ENCODE measurements at places on chromosomes 13 and 19.

- no peak for DNase-seq
Measured at GRCh38 chr13:109371066-109371465, 415.3 kb downstream of the IRS2 start.

DNA sequence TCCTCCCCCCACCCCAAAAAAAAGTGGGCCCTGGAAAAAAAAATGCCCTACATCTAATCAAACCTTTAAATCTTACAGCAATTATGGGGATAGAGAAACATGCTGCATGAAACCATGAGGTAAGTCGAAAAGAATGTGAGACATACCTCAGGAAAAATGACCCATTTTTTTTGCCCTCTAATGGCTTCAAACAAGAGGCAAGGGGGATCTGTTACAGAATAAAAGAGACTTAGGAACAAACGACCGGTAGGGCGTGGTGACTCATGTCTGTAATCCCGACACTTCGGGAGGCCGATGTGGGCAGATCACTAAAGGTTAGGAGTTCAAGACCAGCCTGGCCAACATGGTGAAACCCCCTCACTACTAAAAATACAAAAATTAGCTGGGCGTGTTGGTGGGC, 8.4 kb downstream of the RGL3 start:
- DNase-seq = no peak

- no peak for DNase-seq
Measured at GRCh38 chr13:109100705-109101304, 471.4 kb downstream of the MYO16 start.

DNA sequence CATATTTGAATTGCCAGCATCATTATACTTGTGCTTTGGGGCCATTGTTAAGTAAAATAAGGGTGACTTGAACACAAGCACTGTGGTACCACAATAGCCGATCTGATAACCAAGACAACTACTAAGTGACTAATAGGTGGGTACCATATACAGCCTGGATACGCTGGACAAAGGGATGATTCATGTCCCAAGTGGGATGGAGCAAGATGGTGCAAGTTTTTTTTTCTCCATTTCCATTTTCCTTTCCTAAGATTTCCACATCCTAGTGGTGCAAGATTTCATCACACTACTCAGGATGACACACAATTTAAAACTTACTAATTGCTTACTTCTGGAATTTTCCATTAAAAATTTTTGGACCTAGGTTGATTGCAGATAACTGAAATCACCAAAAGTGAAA, 15.1 kb downstream of the BRCA2 start:
- DNase-seq = no peak

DNA sequence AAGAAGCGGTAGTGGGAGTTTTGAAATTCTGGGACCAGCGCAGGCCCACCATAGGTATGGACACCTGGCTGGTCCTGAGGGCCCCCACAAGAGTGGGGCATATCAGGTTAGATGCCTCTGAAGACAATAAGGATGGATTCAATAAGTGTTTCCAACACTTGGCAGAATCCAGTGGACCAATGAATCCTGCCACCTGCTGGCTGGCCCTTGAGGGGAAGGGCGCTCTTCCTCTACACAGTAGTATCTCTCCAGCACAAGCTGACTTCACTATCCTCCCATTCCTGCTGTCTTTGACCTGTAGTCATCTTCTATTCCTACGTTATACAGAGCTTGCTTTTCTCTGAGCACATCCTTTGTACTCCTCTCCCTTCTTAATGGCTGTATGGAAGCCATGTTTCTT, 199.7 kb upstream of the TSHZ3 start:
- DNase-seq = no peak

- no peak for DNase-seq
Measured at GRCh38 chr13:101149735-101150384, 266.4 kb downstream of the NALCN start.

- no peak for DNase-seq
Measured at GRCh38 chr13:84823528-84823927, 941.3 kb upstream of the SLITRK1 start.

- no peak for DNase-seq
Measured at GRCh38 chr19:27966390-27966816, 1246.5 kb downstream of the UQCRFS1 start.

- DNase-seq = no peak
Measured at GRCh38 chr13:31198519-31198918, 1.3 kb upstream of the B3GLCT start.

DNA sequence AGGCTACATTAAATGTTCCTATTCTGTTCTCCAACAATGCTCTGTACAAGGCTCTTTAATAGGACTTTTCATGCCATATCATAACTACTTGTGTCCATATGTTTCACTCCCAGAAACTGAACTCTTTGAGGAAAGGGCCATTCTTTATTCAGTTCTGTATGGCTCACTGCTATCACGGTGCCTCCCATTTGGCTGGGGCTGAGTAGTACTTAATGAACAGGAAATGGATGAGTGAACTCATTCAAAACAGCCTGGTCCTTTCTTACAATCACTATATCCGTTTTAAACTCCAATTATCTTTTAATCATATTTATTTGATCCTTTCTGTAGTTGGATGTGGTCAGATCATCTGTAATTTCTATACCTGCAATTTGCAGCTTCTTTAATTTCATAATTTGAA, 410.6 kb downstream of the TBC1D4 start:
- DNase-seq = no peak

DNA sequence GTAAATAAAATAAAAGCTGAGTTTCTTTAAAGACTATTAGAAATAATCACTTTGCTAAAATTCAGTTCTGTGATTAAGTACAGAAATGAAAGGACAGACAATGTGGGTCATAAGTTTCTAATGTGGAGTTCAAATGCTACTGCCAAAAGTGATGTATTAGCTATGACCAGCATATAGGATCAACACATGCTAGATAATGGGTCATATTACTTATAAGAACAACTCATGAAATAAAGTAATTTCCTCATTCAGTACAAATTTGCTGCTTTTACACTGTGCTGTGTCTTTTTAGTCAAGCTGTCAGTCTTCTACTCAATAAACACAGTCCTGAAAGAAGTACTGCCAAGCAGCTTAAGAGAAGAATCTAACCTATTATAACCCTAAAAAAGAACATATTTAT, 135.2 kb downstream of the VWA8 start:
- DNase-seq = no peak

DNA sequence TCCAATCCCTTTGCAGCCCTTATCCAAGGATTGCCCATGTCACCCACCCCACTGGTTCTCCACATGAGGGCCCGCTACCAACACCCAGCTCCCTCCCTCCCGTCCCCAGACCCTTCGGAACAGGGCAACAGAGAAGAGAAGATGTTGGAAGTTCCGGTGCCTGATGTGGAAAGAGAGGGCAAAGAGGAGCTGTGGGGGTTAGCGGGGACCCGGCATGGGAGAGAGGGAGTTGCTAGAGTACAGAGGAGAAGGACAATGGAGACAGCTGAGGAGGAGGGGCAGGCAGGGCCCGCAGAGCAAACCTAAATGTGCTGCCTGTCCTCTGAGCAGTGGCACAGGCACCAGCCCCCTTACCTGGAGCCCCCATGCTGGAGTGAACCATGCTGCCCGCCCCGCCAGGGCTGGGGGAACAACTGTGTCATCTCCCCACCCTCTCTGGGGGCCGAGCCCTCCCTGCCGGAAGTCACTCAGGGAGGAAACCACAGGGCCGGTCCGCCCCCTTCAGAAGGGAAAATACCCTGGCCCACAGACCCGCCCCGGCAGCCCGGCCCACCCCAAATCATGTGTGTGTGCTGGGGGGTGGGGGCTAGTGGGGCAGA, at the start of gene POU2F2:
TSS of gene POU2F2 (minus strand) at position 417 of the 599 bp plus-strand sequence. CDS start at position 382, 35 bp downstream.
- peak; percentile 79 for DNase-seq

DNA sequence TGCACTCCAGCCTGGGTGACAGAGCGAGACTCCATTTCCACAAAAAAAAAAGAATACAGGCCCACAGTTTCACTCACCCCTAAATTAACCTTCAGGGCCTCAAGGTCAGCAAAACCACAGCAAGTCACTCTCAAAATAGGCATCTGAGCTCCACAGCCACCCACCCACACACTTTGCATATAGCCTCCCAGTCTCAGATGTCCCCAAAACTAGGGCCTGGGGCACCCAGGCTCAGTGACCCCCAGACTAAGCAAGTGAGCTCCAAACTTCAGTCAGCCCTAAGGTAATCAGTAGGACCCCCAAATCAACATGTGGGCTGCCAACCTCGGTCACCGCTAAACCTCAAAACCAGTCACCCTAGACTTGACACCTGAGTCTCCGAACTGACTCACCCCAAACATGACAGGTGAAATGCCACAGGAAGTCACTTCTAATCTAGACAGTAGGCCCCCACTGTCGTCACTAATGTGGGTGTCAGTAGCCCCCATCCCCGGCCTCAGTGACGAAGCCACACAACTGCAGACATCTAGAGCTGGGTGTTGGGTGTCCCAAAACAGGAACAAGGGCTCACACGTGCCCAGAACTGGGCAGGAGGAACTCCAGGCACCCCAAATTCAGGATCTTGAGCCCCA, 13.9 kb downstream of the RABAC1 start:
- peak; percentile 74 for DNase-seq

GRCh38 chr13:39110518-39111097, 72.4 kb downstream of the NHLRC3 start:
- DNase-seq = no peak

DNA sequence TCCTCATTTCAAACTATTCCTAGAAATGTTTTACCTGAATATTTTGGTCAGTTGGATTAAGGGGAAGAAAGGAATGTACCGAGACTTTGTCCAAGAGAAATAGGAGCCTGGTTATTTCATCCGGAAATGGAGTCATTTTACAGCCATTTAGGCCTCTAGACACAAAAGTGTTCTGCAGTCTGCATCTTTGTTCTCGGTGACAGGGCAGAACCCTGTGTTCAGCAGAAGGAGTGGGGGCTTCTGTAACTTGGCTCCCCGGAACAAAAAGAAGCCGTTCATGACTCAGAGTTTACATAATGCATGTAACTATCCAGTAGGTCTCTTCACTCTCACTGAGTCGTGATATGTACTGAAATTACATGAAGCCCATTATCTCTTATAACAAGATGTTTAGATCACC, 21.6 kb upstream of the FNDC3A start:
- DNase-seq = no peak

- DNase-seq = no peak
Measured at GRCh38 chr13:29050719-29051118, 230.6 kb downstream of the MTUS2 start.

DNA sequence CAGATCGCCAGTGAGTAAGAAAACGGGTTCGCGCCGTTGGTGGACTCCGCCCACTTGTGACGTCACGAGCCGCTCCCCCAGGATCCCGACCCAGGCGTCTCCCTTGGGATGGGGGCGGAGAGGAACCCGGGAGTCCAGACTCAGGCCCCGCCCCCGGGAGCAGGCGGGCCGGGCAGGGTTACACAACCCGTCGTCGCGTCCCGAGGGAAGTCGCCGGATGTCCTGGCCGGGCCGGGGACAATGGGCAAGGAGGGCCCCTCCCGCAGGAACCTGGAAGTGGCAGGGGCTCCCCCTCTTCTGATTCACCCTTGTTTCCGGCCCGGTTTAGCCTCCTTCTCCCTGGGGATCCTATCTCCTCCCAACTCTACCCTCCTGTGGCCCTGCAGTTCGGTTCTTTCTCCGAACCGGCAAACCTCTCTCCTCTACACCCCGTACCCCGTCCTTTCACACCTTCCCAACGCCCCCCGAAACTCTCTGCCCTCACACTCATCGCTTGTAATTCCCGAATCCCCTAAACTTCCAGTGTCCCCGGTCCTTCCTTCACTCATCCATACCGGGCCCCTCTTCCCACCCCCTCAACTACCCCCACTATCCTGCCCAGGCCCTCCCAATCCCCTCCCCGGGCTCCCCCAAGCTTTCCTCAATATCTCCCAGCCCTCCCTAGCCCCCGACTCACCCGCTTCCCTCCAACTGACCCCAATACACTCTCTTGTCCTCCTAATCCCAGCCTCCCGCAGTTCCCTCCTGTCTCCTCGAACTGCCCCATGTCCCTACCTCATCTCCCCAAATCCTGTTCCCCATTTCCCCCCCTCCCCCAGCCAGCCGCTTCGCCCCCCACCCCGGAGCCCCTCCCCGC, 20.0 kb upstream of the ERCC1 start:
- no peak for DNase-seq

GRCh38 chr19:16661480-16662034, 618 bp downstream of the TMEM38A start:
- DNase-seq = no peak

GRCh38 chr19:51076631-51077213, 6.0 kb downstream of the KLK14 start:
- DNase-seq = no peak

GRCh38 chr19:19352823-19353222, 32.2 kb downstream of the MAU2 start:
- DNase-seq = no peak

GRCh38 chr13:96100457-96101220, 10.7 kb downstream of the HS6ST3 start:
- no peak for DNase-seq

DNA sequence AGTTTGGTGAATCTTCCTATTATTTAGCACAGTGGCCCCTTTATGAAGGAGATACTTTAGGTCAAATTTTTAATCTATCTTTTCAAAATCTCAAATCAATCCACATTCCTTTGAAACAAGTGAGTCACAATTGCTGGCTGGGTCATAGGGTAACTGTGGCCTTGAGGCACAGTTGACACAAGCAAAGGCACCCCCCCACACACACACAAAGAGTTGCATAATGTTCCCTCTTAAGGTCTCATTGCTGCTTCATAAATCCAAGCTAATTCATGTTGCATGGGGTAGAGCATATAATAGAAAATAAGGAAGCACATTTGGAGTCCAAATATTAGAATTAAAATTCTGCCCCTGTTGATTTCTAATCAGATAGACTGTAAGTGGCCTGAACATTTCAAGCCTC, 171.5 kb downstream of the DLEU7 start:
- DNase-seq = no peak

GRCh38 chr13:51317262-51317661, 22.2 kb upstream of the SERPINE3 start:
- no peak for DNase-seq

GRCh38 chr13:113455384-113455783, 2.1 kb upstream of the ADPRHL1 start:
- DNase-seq = no peak

DNA sequence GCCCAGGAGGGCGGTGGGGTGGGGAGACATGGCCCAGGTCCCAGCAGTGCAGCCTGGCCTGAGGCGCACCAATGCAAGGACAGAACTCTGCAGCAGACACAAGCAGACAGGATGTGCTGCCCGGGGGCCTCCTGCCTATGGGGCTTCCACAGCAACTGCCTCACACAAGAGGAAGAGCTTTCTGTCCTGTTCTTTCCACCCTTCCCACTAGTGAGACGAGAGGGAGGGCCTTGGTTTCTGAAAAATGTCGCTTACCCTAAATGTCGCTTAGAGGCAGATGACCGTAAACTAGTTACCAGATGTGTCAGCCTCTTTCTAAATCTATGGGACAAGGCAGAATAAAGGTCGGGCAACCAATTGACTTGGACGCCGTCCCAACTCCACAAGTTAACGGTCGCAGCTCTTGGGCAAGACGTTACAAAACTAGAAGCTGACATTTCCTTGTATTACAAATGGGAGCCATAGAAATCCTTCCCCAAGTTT, at the start of gene LAIR1:
TSS of gene LAIR1 (minus strand) at position 157 of the 483 bp plus-strand sequence. CDS start at position 30, 127 bp downstream.
- peak; percentile 34 for DNase-seq

DNA sequence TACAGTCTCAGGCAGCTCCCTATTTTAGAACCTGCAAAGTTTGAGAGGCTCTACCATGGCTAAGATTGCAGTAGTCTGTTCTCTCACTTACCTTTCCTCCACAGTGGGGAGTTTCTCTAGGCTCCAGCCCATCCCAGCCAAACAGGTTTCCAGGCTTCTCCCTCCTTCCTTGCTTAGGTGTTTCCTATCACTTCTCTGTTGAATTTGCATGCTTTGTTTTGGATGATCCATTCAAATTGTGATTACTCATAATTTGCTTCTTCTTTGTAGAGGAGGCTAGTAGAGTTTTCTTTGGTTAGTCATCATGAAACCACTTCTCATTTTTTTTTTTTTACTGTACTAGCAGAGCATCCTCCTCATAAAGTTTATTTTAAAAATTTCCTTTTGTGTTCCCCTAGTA, 1242.2 kb upstream of the MIR17HG start:
- DNase-seq = no peak

Measured in stimulated activated CD8-positive, alpha-beta memory T cell treated with anti-CD3 and anti-CD28 coated beads, Interleukin-2, amount 100 ng/mL, for 1 hour (primary cell).